NCI-H446 treated with DMSO at 0.1 percent for 48 hours (cell line): ENCODE measurements at places on chromosomes 2 and 18.

DNA sequence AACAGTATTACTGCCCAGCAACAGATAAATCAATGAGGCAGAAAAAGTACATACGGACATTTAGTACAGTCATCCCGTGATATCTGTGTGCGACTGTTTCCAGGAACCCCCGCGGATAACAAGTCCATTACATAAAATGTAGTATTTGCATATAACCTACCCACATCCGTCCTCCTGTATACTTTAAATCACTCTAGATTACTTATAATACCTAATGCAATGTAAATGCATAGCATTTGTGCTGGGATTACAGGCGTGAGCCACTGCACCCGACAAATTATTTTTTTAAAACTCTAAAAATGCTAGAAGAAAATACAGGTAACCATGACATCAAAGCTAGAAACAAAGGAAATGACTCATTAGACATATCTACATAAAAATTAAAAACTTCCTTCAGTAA is 91.6 kb downstream of the FAM161A start:
- DNase-seq = no peak

DNA sequence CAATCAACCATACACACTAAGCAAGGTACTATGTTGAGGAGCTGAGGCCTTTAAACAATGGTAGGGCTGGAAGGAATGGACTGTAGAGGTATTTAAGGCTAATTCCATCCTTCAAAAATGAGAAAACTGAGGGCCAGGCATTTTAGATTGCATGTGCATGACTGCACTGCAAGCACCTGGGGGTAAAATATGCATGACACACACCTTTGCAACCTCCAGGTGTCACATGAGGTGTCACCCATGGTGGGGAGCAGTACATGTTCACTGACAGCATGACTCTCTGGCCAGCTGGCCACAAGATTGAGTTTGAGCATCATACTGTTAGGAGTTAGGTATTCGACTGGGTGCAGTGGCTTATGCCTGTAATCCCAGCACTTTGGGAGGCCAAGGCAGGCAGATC is 182.8 kb downstream of the ZBTB7C start:
- DNase-seq = no peak

DNA sequence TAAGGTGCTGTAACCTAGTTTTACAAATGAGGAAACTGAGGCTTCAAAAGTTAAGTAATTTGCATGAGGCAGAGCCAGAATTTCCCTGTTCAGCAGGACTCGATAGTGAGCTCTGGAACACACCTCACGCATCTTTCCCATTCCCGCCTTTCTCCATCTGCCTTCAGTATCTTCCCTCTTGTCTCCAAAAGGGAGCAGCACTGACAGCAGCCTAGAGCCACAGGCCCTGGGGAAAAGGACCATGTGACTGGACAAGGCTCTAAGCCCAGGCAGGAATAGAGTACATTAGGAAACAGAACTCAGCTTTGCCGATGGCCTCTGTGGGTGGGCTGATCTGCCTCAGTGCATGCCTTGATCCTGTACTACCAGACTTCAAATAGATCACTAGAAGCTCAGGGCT is 21.5 kb downstream of the GPR155 start:
- DNase-seq = no peak

DNA sequence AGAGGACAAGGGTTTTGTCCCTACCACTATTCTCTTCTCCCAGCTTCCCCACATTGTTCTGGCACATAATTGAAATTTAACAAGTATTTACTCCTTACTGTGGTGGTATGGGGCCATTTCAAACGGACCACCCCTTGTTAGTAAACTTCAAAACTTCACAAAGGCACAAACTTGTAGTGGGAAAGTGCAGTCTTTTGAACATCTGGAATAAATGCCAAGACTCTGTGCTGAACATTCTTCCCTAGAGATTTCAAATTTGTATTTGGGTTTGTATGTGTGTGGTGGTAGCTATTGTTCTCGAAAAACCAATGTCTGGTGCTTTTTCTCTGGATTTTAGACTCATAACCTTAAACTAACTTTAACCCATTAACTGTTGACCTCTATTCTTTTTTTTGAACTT is 151.6 kb downstream of the NRP2 start:
- no peak for DNase-seq

- peak; percentile 65 for DNase-seq
These were observed 48.5 kb upstream of the HNRNPA3 start for GRCh38 chr2:177164131-177164530.

DNA sequence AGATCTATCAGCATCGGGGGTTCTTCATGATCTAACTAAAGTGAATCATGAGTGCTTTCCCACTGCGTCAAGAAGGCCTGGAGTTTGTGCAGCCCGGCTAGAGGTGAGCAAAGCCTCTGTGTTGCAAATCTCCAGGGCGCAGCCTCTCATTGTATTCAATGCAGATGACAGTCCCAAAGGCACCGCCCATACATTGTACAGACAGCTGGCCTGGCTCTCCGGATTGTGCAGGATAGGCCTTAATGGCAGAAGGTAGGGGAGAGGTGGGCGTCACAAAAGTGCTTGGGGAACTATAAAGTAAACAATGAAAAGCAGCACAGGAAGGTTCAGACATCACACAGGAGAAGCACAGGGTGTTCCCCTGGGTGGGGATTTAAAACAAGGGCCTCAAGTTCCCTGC is 907 bp upstream of the GYPC start:
- DNase-seq = no peak

DNA sequence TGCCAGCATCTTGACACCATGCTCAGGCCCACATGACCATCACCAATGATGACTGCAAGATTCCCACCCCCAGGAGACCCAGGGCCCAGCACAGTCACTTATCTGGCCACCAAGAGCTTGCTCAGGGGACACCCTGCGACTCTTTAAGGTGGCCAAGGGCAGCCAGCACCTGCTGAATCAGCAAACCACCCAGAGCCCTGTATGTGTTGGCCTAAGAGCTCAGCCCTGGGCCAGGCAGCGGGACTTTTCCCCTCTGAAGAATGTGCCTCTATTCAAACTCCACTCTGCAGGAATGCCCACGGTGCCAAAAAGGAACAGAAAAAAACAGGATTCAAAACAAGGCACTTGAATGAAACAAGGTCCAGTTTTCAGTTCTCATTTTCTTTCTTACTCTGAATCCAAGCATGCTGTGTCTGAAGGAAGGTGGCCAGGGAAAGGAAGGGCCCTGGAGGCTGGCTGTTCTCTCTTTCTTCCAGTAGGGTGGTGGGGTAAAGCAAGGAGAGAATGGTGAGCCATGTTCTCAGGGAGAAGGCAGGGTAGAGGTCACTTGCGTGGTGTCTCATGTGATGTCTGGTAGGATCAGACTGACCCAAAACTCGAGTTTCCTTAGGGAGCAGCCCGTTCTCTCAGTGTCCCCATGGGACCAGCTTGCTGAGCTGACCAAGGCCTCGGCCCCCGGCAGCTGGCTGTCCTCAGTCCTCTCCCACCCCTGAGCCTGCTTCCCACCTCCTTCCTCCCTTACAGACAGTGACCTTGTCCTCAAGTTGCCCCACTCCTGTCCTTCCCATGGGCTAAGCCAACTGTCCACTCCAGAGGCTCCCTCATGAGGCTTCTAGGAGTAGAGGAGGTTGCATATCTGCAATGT is 150.0 kb downstream of the RNF152 start:
- DNase-seq = no peak

DNA sequence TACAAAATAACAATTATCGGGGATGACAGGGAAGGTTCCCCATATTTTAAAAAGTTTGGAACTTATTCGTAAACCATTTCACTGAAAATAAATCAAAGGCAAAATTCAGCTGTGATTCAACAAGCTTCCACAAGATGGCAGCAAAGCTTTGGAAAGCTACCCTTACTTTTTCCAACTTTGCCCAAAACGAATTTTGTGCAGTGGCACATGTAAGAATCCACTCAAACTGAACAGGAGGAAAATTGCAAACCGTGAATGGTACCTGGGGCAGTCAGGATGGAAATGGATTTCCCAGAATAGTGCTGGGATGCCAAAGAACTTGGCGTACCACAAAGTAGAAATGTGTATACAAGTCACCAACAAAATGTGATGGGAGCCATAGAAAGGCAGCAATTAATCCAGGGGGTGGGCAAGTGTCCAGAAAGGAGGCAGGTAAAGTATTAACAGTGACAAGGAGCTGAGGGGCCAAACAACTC is 10.7 kb downstream of the RPL31 start:
- DNase-seq = no peak

- no peak for DNase-seq
These were observed 10.2 kb downstream of the RAB10 start for GRCh38 chr2:26043862-26044696.

DNA sequence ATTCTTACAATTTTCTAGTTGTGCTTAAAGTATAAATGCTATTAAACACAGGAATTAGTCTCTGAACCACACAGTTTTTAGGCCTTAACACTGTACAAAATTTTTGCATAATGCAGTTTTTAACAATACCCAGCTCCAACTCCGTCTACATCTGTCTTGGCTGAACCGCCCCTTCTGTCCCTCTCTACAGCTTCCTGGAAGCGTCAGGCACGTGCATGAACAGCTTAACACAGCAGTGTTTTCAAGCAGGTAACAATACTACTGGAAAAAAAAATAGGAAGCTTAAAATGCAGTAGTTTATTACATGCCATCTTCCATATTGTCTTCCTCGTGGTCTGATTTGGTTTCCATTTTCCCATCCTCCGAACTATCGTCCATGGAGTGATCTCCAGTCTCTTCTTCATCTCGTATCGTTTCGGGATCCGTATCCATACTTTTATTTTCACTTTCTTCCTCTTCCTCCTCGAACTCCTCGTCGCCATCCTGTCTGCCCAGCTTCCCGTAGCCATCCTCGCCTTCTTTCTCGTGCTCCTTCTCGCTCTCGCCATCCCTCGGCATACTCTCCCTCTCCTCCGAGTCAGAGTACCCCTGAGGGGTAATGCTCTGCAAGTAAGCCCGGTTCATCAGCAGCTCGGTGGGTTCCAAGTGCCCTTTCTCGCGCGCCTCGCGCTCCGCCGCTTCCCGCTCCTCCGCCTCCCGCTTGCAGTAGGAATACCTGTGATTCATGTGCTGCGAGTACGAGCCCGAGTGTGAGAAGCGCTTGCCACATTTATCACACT is 130.6 kb downstream of the ZEB2 start:
- DNase-seq = no peak

DNA sequence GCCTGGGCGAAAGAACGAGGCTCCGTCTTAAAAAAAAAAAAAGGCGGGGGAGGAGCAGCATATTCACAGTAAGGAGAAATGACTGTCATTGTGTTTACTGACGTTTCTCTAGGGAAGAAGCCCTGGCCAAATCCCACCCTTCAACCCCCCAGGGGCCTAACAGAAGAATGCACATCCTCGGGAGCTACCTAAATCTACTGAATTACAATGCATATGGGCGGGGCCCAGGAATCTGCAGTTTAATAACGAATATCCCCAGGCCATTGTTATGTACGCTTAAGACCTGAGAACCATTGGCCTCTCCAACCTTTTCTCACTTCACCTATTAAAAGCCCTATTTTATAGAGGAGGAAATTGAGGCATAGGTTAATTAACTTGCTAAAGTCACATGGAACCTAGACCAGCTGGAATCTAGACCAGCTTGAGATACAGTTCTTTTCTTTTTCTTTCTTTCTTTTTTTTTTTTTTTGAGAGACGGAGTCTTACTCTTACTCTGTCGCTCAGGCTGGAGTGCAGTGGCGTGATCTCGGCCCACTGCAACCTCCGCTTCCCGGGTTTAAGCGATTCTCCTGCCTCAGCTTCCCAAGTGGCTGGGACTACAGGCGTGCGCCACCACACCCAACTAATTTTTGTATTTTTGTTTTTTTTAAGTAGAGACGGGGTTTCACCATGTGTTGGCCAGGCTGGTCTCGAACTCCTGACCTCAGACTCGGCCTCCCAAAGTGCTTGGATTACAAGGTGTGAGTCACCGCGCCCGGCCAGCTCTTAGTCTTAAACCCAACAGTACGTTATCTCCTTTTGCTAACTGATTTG is 708 bp upstream of the RIF1 start:
- DNase-seq = no peak

- no peak for DNase-seq
These were observed 72.3 kb upstream of the TWIST2 start for GRCh38 chr2:238775591-238775990.

- no peak for DNase-seq
These were observed 347.2 kb upstream of the ZC3H15 start for GRCh38 chr2:186138845-186139244.

GRCh38 chr2:68565858-68566257 is 77.5 kb upstream of the PROKR1 start:
- no peak for DNase-seq

- DNase-seq = no peak
These were observed 6.3 kb upstream of the MCFD2 start for GRCh38 chr2:46921676-46922448.

DNA sequence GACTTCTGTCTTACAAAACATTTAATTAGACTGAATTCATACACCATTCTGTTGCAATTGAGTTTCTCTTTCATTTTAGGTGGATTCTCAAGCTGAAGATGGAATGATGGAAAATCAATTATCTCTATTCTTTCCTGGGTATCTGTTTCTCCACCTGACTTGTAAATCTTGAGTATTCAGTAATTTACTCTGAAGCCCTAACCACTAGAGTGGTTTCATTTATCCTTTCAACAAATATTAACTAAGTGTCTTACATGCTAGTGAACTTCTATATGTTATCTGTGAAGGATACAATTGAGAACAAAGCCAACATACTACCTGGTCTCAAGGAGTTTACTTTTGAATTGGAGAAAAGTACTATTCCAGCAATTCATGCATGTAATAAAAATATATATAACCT is 94.1 kb upstream of the ZNF804A start:
- DNase-seq = no peak

GRCh38 chr2:135163306-135163705 is 111.2 kb downstream of the RAB3GAP1 start:
- no peak for DNase-seq

DNA sequence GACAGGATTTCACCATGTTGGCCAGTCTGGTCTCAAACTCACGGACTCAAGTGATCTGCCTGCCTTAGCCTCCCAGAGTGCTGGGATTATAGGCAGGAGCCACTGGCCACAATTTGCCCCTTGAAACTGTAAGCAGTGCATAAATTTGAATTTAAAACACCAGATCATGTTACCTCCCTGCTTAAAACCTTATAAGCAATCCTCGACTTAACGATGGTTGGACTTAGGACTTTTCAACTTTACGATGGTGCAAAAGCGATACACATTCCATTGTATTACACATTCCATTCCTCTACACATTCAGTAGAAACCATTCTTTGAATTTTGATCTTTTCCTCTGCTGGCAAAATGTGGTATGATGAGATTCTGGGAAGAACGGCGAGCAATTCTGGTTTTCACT is 23.2 kb upstream of the EFR3B start:
- no peak for DNase-seq

DNA sequence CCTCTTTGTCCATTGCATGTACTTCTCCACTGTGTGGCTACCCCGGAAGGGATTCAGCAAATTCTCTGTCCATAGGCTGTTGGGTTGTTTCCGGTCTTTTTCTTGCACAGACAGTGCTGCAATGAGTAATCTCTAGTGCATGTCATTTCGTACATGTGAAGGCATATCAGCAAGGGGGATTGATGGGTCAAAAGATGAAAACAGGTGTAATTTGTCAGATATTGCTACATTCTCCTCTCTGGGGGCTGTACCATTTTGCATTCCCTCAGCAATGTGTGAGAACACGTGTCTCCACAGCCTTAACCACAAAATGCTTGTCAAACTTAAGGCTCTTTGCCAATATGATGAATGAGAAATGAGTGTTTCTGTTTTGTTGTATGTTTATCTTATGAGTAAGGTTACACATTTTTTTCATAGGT is 60.5 kb downstream of the KLHL29 start:
- DNase-seq = no peak
